ENCODE measurements at places on chromosomes 13 and 19. TPM values are rescaled to one million over a fixed set of nuclear protein-coding genes. Genes with fewer than 3 reads are reported as not detected.

- DNase-seq = peak; percentile 29
These were observed 42.2 kb upstream of the HNRNPA1L2 start for GRCh38 chr13:52599848-52600603.

GRCh38 chr13:50918567-50918966 lies 9.0 kb downstream of the RNASEH2B start:
- no peak for DNase-seq

GRCh38 chr19:19021115-19021514 lies 12.2 kb downstream of the SUGP2 start:
- DNase-seq = no peak

Gene GRK1
- not detected for total RNA-seq

Gene APOC1
- total RNA-seq = 3.0 TPM

- no peak for DNase-seq
These were observed 661.6 kb upstream of the KLHL1 start for GRCh38 chr13:70769817-70770216.

DNA sequence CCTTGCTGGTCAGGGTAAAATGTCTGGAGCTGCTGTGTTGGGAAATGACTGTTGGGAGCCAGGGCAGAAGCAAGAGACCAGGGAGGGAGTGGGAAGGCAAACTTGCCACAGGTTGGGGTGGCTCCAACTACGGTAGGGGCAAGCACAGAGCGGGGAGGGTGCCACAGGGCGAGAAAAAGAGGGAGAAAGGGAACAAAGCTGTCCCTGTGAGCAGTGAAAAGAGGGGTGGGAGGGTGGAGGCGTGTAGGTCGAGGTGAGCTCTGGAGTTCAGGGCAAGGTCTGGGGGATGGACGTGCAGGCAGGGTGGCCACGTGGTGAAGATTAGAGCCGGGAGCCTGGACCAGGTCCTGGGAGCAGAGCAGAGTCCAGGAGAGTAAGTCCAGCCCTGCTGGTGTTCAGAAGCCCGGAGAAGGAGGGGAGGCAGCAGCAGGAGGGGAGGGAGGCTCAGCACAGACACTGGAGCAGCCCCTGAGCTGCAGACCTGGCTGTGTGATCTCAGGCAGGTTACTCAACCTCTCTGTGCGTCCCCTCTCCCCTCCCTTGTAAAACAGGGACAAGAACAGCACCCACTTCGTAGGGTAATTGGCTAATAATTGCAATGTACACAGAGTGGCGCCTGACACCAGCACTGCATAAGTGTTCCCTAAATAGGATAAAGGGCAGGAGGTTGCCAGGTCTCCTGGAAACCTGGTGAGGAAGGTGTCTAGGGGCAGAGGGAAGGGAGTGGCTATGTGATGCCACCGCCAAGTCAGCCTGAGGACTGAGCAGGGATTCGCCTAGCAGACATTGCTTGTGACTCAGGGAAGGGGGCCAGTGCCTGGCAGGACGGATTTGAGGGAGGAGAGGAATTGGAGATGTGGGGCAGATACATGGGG lies 3.2 kb upstream of the POLR2E start:
- no peak for DNase-seq

GRCh38 chr13:102328909-102329308 lies 72.9 kb downstream of the FGF14 start:
- no peak for DNase-seq

- no peak for DNase-seq
These were observed 29.6 kb upstream of the TMEM255B start for GRCh38 chr13:113729187-113730019.

Gene OR10H1
- total RNA-seq = not detected

GRCh38 chr13:50760751-50761150 lies 82.7 kb downstream of the DLEU7 start:
- no peak for DNase-seq

GRCh38 chr13:93226065-93226622 lies 463 bp upstream of the GPC6 start:
- DNase-seq = no peak

- DNase-seq = no peak
These were observed 251.0 kb upstream of the STARD13 start for GRCh38 chr13:33536601-33537000.

- peak; percentile 33 for DNase-seq
These were observed 26.3 kb downstream of the CYP4F2 start for GRCh38 chr19:15871570-15871969.

- DNase-seq = no peak
These were observed 268.7 kb downstream of the SHISA2 start for GRCh38 chr13:25783076-25783475.

GRCh38 chr13:90388887-90389452 lies 958.5 kb upstream of the MIR17HG start:
- no peak for DNase-seq

Gene ZNF415
- total RNA-seq = 1.5 TPM

Gene KLK14
- total RNA-seq = 0.30 TPM

Gene GIPC3
- total RNA-seq = 0.43 TPM

GRCh38 chr19:16548956-16549355 lies 6.7 kb upstream of the CHERP start:
- no peak for DNase-seq

Gene CD33
- total RNA-seq = 0.62 TPM

DNA sequence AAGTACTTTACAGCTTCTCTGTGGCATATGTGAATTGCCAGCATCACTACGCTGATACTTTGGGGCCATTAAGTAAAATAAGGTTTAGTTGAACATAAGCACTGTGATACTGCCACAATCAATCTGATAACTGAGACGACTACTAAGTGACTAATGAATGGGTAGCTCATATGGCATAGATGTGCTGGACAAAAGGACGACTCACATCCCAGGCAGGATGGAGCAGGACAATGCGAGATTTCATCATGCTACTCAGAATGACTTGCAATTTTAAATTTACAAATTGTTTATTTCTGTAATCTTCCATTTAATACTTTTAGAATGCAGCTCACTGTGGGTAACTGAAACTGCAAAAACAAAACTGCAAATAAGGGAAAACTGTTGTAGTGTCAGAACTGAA lies 13.6 kb downstream of the CCDC122 start:
- DNase-seq = no peak

Gene DCUN1D2
- total RNA-seq = 13.9 TPM

DNA sequence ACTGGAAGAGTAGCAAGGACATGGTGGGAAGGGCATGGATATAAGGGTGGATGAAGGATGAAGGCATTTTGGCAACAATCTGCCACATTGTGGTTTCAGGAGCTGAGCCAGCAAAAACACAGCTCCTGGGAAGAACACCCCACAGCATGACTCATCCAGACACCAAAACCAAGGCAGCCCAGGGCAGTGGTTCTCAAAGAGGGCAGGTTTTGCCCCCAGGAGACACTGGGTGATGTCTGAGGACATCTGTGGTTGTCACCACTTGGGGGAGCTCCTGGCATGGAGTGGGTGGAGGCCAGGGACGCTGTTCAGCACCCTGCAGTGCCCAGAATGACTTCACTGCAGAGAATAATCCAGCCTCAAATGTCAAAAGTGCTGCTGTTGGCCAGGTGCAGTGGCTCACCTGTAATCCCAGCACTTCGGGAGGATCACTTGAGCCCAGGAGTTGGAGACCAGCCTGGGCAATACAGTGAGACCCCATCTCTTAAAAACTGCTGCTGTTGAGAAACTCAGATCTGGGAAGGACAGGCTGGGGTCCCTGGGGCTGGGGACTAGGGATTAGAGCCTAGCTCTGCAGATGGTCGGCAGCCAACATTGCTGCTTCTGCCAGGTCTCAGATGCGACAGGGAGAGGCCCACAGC lies 16.1 kb downstream of the ZFR2 start:
- no peak for DNase-seq

DNA sequence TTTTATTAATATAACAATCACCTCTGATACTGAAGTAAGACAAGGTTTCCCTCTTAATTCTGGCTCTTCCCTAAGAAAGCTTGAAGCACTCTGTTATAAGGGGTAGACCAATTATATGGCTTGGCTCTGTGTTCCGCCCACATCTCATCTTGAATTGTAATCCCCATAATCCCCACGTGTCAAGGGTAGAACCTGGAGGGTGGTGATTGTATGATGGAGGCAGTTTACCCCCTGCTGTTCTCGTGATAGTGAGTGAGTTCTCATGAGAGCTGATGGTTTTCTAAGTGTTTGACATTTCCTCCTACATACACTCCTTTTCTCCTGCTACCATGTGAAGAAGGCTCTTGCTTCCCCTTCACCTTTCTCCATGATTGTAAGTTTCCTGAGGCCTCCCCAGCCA lies 363.8 kb upstream of the PCDH20 start:
- DNase-seq = no peak

Gene ADGRE1
- 0.88 TPM for total RNA-seq

Gene ZNF555
- total RNA-seq = 1.9 TPM

- peak; percentile 21 for DNase-seq
These were observed 630 bp downstream of the NUCB1 start for GRCh38 chr19:48900477-48901406.

DNA sequence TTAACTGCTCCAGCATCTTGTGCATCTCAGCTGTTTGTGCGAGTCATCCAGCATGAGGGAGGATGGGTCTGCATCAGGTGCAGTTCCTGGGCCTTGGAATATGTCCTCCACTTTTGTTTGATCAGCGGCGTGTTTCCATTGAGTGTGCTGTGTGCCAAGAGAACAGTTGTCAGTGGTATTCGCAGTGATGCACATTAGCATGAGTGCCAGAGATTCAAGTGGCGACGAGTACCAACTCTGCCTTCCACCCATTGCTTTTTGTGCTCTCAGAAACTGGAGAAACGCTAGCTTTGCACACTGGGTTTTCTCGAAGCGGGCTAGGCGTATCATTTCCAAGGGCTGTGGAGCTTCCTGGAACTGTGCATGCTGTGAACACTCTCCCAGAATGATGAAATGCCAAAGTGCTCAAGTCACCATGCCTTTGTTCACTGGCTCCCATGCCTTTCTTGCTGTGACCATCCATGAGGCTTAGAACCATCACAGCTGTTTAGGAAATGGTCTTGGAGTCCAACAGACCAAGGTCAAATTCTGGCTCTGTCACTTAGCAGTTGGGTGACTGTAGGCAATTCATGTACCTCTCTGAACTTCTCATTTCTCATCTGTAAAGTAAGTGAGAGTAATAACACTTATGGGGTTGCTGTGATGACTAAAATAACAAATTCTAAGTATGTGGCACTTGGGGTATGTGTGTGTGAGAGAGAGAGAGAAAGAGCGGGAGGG lies 18.4 kb downstream of the LRCH1 start:
- DNase-seq = no peak

GRCh38 chr19:4980838-4981680 lies 12.1 kb downstream of the KDM4B start:
- no peak for DNase-seq

- no peak for DNase-seq
These were observed 31.7 kb downstream of the RASA3 start for GRCh38 chr13:114100446-114101357.

DNA sequence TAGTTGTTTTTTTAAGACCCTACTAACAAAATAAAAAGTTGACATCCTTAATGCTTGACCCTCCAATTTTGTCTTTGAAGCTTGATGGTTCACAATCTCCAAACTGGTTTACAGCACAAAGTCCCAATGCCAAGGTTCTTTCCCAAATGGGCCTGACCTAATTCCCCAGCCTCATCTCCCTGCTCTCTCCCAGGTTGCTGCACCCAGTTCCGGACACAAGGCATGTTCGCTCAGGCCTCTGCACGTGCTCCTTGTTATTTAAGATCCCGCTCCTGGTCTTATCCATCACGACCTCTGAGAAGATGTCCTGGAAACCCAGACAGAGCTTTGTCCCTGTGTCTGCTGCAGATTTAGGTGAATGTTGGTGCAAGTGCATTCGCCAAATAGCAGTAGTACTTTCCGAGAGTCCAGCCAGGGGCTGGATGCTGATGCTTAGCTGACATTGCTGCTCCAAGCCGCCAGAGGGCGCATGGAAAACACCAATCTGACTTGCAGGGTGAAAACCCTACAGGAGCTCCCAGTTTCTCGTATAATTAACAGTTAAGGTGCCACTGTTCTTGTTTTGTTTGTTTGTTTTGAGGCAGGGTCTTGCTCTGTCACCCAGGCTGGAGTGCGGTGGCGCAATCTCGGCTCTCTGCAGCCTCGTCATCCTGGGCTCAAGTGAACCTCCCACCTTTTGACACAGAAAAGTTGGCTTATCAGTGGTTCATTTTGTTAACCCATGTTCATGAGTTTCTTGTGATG lies 18.5 kb downstream of the LYPD3 start:
- peak; percentile 69 for DNase-seq

Gene TMEM145
- total RNA-seq = 3.2 TPM

DNA sequence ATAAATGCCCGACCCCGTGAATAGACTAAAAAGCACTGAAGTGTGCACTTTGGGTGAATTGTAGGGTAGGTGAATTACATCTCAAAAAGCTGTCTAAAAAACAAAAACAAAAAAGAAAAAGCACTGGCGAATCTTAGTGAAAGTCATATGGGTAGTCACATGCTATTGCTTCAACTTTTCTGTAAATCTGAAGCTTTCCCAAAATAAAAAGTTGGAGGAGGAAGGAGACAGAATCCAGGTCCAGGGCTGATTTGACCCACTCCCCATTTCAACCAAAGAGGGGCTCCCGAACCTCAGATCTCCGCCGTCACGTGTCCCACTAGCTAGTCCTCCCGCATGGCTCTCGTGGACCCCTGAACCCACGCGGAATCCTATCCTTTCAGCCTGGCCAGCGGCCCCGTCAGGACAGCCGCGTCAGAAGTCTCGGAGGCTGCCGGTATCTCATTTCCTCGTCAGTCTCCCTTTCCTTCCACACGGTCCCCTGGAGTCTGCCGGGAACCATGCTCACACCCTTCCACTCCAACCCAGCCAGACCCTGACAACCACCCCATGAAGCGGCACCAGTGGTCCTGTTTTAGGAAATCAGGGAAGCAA lies 6.1 kb downstream of the PPP1R12C start:
- no peak for DNase-seq

GRCh38 chr19:35767288-35768081 lies 7.9 kb upstream of the ARHGAP33 start:
- no peak for DNase-seq

Gene DCT
- 0.16 TPM for total RNA-seq

- no peak for DNase-seq
These were observed 8.7 kb downstream of the CCDC169 start for GRCh38 chr13:36288794-36289391.

Gene RNF17
- not detected for total RNA-seq

DNA sequence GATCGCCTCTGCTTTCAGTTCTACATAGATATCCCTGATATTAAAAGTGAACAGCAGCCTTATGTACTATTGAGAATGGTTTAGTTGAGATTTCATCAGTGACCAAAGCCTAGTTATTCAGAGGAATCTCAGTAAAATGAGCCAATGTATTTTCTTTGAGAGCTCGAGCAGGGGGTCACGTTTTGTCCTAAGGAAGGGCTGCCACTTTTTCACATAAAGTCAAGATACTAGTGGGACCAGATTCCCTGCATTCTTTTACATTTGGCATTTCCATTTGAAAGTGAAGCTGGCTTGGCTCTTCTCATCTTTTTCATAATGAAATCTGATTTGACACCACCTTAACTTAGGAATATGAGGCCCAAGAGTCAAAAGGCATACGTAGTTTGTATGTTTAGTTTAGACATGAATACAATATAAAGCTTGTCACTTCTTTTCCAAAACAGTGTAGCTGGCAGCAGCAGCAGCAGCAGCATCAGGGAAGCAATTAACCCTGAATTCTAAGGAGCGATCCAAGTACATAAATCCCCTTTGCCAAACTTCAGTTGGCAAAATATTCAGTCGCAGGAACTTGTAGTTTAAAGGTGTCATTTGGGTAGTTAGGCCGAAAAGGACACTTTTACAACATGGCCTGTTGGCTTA lies 1752.2 kb upstream of the PCDH20 start:
- no peak for DNase-seq

All from activated naive CD8-positive, alpha-beta T cell treated with anti-CD3 and anti-CD28 coated beads for 36 hours (primary cell).